Activated CD4-positive, alpha-beta memory T cell treated with anti-CD3 and anti-CD28 coated beads for 36 hours (primary cell): ENCODE measurements at places on chromosomes 1 and 21. TPM values are rescaled to one million over a fixed set of nuclear protein-coding genes. Genes with fewer than 3 reads are reported as not detected.

Gene RHOU
- total RNA-seq = 0.68 TPM

Gene AMY2B
- total RNA-seq = 4.4 TPM

Gene CPLANE2
- 5.0 TPM for total RNA-seq

Gene DIO1
- not detected for total RNA-seq

Gene CFHR5
- not detected for total RNA-seq

Gene MPL
- total RNA-seq = not detected

Gene KRTAP11-1
- total RNA-seq = not detected

Gene ITPKB
- total RNA-seq = 37.5 TPM

Gene YTHDF2
- 74.3 TPM for total RNA-seq

Gene C1QTNF12
- total RNA-seq = 4.2 TPM

Gene OR2L5
- total RNA-seq = not detected

Gene C1QC
- total RNA-seq = not detected

Gene PSRC1
- 14.9 TPM for total RNA-seq

Gene DRAM2
- 30.1 TPM for total RNA-seq

Gene LIPI
- not detected for total RNA-seq

Gene ARHGEF16
- total RNA-seq = 0.17 TPM

Gene MYBPH
- total RNA-seq = not detected

Gene HSD3B2
- not detected for total RNA-seq

Gene OR2L13
- not detected for total RNA-seq

Gene PRMT6
- 9.5 TPM for total RNA-seq

Gene REN
- total RNA-seq = not detected

Gene GPR25
- total RNA-seq = not detected

Gene C1orf116
- not detected for total RNA-seq

Gene PALMD
- not detected for total RNA-seq

Gene VASH2
- total RNA-seq = 0.57 TPM

Gene FCRL4
- total RNA-seq = not detected

Gene FBXO2
- total RNA-seq = 2.5 TPM

Gene CR1L
- total RNA-seq = not detected

Gene CBS
- 63.6 TPM for total RNA-seq

Gene SPATA1
- 3.2 TPM for total RNA-seq

Gene SCP2
- 78.1 TPM for total RNA-seq

Gene C1orf198
- 7.2 TPM for total RNA-seq

Gene NDC1
- 29.6 TPM for total RNA-seq

Gene SPAG17
- total RNA-seq = not detected

Gene KCNC4
- total RNA-seq = 15.1 TPM

Gene SYNC
- not detected for total RNA-seq

Gene RNF207
- total RNA-seq = 18.4 TPM

Gene LRRN2
- not detected for total RNA-seq

Gene RNU1-3
- 1,409 TPM for total RNA-seq

Gene TDRD10
- total RNA-seq = not detected

Gene FCER1A
- total RNA-seq = not detected

Gene SHE
- 0.07 TPM for total RNA-seq

Gene SYCP1
- total RNA-seq = not detected

Gene RAB25
- 0.56 TPM for total RNA-seq

Gene INAVA
- not detected for total RNA-seq

Gene TSSK3
- 0.69 TPM for total RNA-seq

Gene IFI16
- total RNA-seq = 220 TPM

Gene OR6K3
- not detected for total RNA-seq

Gene CRP
- total RNA-seq = not detected

Gene TCP10L
- total RNA-seq = 0.50 TPM

Gene CLIC4
- total RNA-seq = 25.5 TPM

Gene KRTAP19-1
- not detected for total RNA-seq

Gene SELE
- not detected for total RNA-seq

Gene CD247
- 114 TPM for total RNA-seq

Gene CASZ1
- total RNA-seq = 5.5 TPM

Gene KLHDC7A
- not detected for total RNA-seq

Gene S100A12
- not detected for total RNA-seq

Gene ZNF695
- total RNA-seq = 0.99 TPM
